ENCODE measurements at places on chromosomes 13 and 19. TPM values are rescaled to one million over a fixed set of nuclear protein-coding genes. Genes with fewer than 3 reads are reported as not detected.

Gene PIBF1
- total RNA-seq = 4.2 TPM

Gene GADD45B
- total RNA-seq = 33.3 TPM

Gene ADGRE3
- total RNA-seq = not detected

Gene UBL5
- 465 TPM for total RNA-seq

Gene ZNF729
- not detected for total RNA-seq

Gene IFNL2
- not detected for total RNA-seq

Gene LCP1
- total RNA-seq = 0.26 TPM

Gene VSTM1
- total RNA-seq = 0.57 TPM

Gene MAMSTR
- 0.28 TPM for total RNA-seq

Gene UBE2L5
- not detected for total RNA-seq

Gene ZIC2
- 17.7 TPM for total RNA-seq

Gene CYP2S1
- 32.0 TPM for total RNA-seq

Gene HIPK4
- 0.26 TPM for total RNA-seq

Gene C19orf81
- 9.6 TPM for total RNA-seq

Gene OLFM4
- not detected for total RNA-seq

Gene PRR19
- 5.1 TPM for total RNA-seq

Gene WDR87
- total RNA-seq = not detected

Gene USHBP1
- not detected for total RNA-seq

Gene GNA15
- total RNA-seq = not detected

Gene MYH14
- total RNA-seq = 7.0 TPM

Gene NALCN
- total RNA-seq = 4.6 TPM

Gene CEACAM20
- total RNA-seq = not detected

Gene CEACAM3
- not detected for total RNA-seq

Gene SIAH3
- not detected for total RNA-seq

Gene KATNAL1
- total RNA-seq = 7.5 TPM

Gene F7
- total RNA-seq = not detected

Gene OR7A5
- total RNA-seq = not detected

Gene CC2D1A
- total RNA-seq = 7.5 TPM

Gene MTMR6
- total RNA-seq = 10.1 TPM

Gene NLRP5
- not detected for total RNA-seq

Gene BRCA2
- 6.2 TPM for total RNA-seq

Gene GZMM
- 0.25 TPM for total RNA-seq

Gene MED4
- total RNA-seq = 36.3 TPM

Gene COG3
- total RNA-seq = 12.0 TPM

Gene CA11
- total RNA-seq = 9.8 TPM

Gene RELB
- 51.5 TPM for total RNA-seq

Gene ZNF844
- total RNA-seq = not detected

Gene C1QTNF9B
- total RNA-seq = not detected

Gene ZNF90
- total RNA-seq = not detected

All from A549 treated with DMSO at 1 μM for 4 hours (cell line).